Activated effector memory CD4-positive, alpha-beta T cell treated with Interleukin-2 at 50 U/mL for 16 hours (primary cell): ENCODE measurements at places on chromosomes 11 and 22.

DNA sequence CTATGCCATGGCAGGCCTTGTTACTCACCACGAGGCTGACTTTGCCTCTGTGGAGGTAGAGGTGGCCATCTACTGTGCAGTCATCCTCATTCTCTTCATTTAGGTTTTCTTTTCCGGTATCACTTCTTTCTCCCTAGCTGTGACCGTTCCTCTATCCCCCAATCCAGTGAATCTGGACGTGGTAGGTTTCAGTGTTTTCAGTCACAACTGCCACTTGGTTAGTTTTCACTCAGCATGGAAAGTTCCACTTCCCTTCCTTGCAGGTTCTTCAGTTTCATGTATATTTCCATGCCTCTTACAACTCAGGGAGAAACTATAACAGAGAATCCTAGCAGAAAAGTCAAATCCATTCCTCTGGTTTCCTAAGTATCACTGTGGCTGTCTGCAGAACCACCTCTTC, 1.9 kb downstream of the HPS4 start:
- DNase-seq = no peak

DNA sequence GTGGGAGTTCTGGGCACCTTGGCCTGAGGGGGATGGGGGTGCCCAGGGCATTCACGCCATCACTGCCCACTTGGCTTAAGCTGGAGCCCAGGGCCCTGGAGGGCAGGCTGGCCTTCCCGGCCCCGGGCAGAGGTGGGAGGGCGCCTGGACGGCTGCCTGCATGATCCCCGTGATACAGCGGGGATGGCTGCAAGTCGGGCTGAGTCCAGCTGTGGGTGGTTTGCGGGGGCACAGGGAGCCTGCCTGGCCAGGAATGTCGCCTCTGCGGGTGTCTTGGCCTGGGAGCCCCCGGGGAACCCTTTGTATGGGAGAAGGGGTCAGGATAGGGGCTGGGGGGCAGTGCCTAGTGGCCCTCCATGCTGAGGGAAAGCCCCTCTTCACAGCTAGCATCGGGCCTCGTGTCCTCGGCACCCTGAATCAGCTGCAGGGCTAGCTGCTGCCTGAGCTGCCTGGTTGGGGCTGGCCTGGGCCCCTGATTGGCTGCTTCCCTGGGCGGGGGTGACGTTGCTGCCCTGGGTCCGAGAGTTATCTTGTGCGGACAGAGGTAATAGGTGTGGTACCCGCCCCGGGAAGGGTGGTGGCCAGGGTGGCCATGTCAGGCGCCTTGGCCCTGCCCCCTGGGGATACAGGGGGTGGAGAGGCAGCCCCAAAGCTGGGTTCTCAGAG, 8.3 kb downstream of the BRSK2 start:
- DNase-seq = no peak

GRCh38 chr11:78643676-78644056, 69.0 kb upstream of the NARS2 start:
- DNase-seq = no peak

GRCh38 chr11:87020764-87021365, 16.9 kb upstream of the TMEM135 start:
- no peak for DNase-seq

GRCh38 chr11:62548545-62549335, 2.1 kb upstream of the AHNAK start:
- DNase-seq = no peak

DNA sequence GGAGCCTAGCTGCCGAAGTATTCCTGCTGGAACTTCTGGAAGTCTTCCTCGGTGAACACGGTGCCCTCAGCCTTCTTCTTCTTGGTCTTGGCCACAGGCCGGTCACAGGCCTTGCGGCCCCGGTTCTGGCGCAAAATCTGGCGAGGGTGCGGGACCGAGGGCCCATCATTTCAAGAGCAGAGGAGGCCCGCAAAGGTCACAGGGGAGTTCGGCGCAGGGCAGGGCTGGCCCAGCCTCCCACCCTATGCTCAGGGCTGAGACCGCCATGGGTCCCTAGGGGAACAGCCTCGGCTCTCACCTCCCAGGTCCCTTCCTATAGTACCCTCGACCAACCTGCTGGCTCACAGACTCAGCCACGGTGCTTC, 3.1 kb downstream of the RPS19BP1 start:
- DNase-seq = no peak

DNA sequence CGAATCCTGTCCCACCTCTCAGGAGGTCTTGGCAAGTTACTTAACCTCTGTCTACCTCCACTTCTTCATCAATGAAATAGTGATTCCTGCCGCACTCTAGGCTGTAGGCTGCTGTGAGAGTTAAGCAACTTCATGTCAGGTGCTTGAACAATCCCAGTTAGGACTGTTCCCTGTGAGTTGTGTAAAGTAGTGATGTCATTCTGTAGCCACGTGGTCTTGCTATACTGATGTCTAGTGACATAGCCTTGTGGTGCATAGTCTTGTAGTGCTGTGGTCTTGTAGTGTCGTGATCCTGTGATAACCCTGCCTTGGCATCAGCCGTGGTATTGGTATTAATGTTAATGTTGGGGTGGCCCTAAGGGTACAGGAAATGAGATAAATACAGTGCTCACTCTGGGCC, 30.3 kb upstream of the PRR5 start:
- DNase-seq = no peak

DNA sequence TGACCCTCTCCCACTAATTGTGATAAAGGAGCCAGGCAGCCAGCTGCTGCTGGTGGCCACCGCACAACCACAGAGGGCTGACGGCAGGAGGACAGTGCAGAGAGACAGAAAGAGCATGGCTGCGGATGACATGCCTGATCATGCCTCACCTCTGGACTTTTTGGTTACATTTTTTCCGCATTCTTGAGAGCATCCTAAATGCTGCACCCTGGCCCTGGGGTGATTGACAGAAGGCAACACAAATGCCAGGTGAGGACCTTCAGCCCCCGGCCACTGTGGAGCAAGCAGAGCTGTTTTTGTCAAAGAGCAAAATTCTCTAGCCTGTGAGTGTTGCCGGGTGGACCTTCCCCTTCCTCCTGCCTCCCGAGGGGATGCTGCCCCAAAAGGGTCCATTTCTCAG, 78.5 kb downstream of the RPS6KA4 start:
- no peak for DNase-seq

GRCh38 chr22:31841078-31841827, 87.4 kb downstream of the DEPDC5 start:
- no peak for DNase-seq

- DNase-seq = no peak
Measured at GRCh38 chr11:33405834-33406602, 148.8 kb downstream of the HIPK3 start.

- no peak for DNase-seq
Measured at GRCh38 chr22:38753948-38754750, 1.6 kb downstream of the SUN2 start.

GRCh38 chr11:99257131-99257530, 236.4 kb downstream of the CNTN5 start:
- no peak for DNase-seq

GRCh38 chr22:38067761-38068360, 10.7 kb downstream of the PICK1 start:
- DNase-seq = no peak

DNA sequence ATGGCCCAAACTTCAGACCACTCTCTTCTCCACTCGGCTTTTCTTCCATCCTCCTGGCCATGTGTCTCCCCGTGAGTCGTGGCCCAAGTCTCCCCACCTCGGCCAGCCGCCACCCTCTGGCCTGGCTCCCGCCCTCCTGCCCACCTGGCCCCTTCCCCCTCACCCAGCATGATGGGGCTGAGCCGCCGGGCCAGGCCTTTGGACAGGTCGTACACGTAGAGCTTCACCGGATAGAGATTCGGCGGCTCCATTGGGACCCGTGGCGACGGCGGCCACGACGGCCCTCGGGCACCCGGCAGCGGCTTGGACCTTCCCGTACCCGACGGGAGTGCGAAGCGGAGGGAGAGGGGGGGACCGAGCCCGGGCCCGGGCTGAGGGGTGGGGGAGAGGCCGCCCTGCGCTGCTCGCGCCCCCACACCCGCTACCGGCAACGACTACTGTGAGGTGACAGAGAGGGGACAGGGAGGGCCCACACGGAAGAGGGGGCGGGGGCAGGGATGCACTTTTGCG, at the start of gene DESI1:
Gene DESI1 (minus strand): TSS at position 455 of the 510 bp plus-strand sequence. CDS start 204 bp downstream, at position 251.
- no peak for DNase-seq

DNA sequence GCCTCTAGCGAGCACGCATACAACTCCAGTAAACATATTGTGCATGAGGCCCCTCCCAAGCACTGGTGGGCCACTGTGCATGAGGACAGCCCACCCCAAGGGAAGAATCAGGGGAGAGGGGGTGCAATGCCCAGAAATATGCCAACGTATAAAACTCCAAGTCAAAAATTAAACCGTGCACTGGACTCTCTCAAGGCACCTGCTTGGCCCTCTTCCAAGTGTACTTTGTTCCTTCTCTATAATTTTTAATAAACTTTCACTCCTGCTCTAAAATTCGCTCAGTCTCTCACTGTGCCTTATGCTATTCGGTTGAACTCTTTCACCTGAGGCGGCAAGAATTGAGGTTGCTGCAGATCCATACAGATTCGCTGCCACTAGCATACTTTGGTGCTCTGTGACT, 465.3 kb upstream of the TENM4 start:
- no peak for DNase-seq

GRCh38 chr11:42237701-42238235, 778.3 kb upstream of the LRRC4C start:
- no peak for DNase-seq

DNA sequence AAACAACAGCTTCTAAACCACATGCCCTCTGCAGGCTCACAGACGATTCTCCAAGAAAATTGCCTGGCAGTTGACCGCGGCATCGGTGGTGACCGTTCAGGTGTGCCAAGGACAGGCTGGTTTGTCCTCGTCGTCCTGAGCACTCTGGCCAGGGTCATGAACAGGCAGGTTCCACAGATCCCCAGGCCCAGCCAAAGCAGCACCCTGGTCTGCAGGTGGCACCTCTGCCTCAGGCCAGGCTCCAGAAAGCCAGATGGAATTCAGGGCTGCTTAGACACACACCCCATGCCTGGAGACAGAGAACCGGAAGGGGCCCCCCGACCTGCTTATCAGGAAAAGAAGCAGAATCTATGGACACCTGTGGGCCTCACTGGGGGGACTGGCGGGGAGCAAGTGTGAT, 338.7 kb downstream of the BRD1 start:
- no peak for DNase-seq
